ENCODE measurements at places on chromosomes 13 and 19.

- DNase-seq, result no peak
These were observed 7.9 kb upstream of the HSH2D start for GRCh38 chr19:16135430-16136127.

GRCh38 chr13:110089815-110090214 lies 217.1 kb downstream of the COL4A1 start:
- no peak for DNase-seq

DNA sequence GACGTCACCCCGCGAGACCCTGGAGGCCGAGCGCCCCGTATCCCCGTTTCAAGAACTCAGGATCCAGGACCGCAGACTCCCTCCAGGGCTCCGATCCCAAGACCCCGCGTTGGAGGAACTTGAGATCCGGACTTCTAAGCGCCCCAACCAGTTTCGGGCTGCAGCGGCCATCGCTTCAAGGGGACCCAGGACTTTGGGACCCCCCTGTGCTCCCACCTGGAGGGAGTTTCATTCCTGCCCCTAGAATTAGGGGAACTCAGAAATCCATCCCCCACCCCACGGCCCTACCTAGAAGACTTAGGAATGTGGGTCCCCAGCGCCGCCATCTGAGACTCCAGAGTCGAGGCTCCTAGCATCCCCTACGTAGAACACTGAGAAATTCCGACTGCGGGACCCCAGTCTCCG lies 400 bp downstream of the PLEKHG2 start:
- no peak for DNase-seq

DNA sequence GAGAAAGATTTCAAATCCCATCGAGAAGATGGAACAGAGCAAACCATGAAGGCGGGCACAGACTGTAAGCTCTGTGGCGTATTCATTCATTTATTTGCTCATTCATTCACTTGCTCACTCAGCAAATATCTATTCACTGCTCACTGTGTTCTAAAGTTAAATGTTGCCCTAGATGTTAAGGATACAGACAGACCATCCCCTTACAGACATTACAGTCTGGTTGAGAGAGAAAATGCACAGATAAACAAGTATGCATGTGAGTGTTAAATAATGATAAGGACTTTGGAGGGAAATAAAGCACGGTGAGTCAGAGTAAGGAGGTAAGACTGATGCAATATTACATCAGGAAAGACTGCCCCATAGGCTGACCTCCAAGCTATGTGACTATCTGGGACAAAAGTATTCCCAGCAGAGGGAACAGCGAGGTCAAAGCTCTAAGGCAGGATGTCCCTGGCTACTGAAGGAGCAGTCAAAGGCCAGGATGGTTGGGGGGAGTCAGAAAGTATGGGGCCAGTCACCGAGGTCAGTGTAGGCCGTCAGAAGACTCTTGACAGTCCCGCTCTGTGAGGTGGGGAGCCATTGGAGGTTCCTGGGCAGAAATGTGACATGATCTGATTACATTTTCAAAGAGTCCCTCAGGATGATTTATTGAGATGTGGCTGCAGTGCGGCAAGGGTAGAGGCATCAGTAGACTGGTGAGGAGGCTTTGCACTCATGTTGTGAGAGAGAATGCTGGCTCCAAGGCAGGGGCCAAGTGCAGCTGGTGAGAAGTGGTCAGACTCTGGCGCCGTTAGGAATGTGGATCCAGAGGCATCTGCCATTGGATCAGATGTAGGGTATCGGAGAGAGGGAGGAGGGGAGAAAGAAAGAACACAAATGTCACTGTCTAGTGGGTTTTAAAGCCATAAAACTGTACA lies 37.9 kb downstream of the MBNL2 start:
- no peak for DNase-seq

- DNase-seq, result no peak
These were observed 1701.0 kb downstream of the SLITRK5 start for GRCh38 chr13:89372193-89372592.

DNA sequence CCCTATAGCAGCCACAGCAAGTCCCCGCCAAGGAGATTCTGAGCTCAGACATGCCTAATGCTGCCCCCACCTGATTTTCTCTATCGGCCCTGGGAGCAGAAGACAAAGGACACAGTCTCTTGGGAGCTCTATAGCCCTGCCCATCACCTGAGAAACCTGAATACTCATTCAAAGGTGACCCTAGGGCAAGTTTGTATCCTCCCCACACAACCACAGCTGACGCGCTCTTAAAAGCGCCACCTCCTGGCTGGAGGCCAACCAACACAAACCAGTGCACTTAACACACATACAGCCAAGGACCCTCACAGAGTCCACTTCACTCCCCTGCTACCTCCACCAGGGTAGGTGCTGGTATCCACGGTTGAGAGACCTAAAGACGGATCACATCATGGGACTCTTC lies 8.8 kb upstream of the IGFL4 start:
- no peak for DNase-seq

DNA sequence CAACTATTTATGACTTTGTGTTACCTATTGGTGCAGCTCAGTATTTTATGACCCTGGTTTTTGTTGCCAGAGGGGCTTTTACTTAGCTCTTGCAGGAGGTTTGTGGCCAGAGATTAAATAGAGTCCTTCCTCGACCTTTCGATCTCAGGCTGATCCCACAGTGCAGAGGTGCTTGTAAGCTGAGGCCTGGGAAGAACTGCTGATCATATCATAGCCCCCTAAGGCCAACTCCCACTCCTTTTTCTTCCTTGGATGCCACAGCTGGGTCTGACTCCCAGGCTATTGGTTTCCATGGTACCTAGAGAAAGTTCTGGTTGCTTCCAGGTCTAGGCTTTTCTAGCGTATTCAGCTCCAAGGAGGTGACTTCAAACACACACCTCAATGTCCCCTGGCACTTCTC lies 324.9 kb downstream of the FOXO1 start:
- DNase-seq, result no peak

All from cortex of kidney (tissue), 1 donor.